Stimulated activated CD4-positive, alpha-beta T cell treated with anti-CD3 and anti-CD28 coated beads, Interleukin-4, amount 100 ng/mL, for 24 hours (primary cell): ENCODE measurements at places on chromosomes 13 and 19.

- no peak for DNase-seq
Measured at GRCh38 chr19:19050731-19051130, 13.1 kb upstream of the SLC25A42 start.

GRCh38 chr13:41562083-41562482 is 104.7 kb downstream of the RGCC start:
- no peak for DNase-seq

DNA sequence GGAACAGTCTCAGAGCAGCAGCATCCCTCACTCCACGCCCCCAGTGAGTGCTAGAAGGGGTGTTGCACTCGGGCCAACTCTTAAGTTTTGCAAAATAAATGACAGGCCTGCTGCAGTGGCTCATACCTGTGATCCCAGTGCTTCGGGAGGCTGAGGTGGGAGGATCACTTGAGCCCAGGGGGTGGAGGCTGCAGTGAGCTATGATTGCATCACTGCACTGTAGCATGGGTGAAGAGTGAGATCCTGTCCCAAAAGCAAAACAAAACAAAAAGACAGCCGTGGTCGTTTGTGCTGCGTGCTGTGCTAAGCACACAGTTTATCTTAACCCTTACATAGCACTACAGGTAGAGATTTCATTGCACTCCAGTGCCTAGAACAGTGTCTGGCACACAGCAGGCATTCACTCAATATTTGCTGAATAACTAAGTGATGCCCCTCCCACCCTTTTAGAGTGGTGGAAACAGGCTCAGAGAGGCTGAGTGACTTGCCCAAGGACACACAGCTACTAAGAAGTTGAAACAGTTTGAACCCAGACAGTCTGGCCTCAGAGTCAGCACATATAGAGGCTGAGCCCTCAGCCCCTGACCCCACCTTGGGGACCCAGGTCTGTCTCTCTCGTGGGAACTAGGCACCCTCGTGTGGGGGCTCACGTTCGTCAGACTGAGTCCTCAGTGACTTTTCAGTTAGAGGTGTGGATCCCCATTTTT is 18.3 kb downstream of the KCNC3 start:
- no peak for DNase-seq

DNA sequence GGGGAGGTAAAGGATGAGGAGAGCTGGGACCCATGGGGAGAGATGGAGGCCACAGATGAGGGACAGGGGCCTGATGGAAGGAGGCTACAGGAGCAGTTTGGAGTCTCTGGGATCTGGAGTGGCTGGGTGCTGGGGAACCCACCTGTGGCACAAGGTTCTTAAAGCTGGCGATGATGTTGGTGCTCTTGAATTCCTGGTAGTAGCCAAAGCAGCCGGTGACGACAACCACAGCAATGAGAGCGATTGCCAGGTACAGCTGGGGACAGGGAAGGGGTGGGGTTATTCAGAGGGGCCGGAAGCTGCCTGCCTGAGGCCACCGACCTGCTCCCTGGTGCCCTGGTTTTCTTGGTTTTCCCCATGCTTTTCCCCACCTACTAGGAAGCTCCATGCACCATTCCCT is 2.8 kb downstream of the ATP4A start:
- no peak for DNase-seq

DNA sequence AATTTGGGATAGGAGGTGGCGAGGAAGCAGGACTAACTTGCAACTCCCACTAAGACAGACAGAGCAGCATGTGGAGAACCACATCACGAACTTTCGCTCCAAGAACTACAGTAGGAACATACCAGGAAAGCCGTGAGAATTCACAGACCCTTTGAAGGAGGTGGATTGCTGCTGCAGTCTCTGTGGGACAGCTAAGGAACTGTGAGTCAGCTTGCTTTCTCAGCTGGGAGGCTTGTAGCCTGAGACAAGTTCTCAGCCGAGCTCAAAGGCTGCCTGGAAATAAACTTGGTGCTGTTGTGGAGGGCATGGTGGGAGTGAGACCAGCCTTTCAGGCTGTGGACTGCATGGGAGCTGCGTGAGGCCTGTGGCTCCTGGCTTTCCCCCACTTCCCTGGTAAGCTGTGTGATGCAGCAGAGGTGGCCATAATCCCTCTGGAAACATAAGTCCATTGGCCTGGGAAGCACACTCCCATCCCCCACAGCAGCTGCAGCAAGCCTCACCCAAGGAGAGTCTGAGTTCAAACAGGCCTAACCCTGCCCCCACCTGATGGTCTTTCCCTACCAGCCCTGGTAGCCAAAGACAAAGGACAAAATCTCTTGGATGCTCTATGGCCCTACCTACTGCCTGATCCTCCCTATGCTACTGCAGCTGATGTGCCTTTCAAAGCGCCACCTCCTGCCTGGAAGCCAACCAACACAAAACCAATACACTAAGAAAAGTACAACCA is 441.1 kb upstream of the HTR2A start:
- DNase-seq, result no peak

DNA sequence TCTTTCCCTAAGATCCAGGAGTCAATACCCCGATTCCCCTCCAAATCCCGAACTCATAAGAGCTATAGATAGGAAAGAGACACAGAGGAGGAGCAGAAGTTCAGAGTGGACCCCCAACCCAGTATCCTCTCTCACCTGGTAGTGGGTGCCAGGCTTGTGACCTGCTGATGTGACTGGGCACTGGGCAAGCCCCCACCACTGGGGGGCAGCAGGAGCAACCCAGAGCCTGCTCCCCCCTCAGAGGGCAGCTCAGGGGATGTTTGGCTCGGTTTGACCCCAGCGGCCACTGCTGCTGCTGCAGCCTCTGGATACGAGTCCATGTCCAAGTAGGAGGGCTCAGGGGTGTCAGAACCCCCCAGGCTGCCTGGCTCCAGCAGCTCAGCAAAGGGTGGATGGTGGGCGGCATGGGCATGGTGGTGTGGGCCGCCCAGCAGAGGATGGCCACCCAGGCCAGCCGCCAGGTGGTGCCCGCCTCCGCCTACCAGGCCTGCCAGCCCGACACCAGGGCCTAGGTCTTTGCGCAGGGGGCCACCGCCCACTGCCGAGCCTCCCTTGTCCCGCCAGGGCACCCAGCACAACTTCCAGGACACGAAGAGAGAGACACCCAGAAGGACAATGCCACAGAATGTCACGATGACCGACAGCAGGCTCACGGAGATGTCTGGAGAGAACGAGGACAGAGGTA is 7.4 kb downstream of the SYT3 start:
- no peak for DNase-seq

GRCh38 chr13:31225998-31226675 is 26.4 kb downstream of the B3GLCT start:
- DNase-seq, result no peak

DNA sequence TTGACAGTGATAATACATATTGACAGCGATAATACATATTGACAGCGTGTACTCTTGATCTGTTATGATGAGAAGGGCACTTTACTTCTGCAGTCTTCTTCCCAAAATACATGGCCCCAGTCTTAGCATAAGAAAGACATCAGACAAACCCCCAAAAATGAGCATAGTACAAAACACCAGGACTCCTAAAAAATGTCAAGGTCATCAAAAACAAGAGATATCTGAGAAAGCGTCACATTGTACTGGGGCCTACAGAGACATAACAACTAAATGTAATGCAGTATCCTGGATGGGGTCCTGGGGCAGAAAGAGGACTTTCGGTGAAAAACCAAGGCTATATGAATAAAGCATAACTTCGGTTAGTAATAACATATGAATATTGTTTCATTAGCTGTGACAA is 731.5 kb upstream of the SGCG start:
- DNase-seq, result no peak

DNA sequence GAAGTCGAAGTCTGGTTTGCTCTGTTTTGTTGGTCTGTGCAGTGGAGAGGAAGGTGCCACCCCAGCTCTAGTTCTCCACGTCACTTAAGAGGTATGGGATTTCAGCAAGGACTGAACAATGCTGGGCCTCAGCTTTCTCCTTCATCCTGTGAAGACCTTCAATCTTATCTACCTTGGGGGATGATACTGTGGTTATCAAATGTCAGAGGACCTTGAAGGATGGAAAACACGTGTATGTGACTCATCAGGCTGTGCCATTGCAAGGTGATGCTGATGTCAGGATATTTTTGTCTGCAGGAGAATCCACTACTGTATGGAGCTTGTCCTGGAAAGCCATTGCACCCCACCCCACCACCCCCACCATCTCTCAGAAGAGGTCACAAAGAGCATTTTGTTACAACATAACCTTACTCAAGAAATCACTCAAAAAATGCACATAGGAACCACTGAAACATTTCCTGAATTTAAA is 81.4 kb upstream of the UQCRFS1 start:
- no peak for DNase-seq

DNA sequence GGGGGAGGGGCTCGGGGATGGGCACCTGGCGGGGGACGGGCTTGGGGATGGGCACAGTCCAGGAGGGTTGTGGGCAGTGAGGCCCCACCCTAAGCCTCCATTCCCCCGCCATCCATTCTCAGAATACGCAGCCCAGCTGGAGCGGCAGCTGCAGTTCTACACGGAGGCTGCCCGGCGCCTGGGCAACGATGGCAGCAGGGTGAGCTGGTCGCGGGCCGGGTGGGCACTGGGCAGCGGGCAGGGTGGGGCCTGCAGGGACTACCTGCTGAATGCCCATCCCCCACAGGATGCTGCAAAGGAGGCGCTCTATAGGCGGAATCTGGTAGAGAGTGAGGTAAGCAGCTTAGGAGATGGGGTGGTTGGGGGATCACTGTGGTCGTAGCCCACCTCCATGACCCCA is 8.3 kb downstream of the PODNL1 start:
- no peak for DNase-seq

DNA sequence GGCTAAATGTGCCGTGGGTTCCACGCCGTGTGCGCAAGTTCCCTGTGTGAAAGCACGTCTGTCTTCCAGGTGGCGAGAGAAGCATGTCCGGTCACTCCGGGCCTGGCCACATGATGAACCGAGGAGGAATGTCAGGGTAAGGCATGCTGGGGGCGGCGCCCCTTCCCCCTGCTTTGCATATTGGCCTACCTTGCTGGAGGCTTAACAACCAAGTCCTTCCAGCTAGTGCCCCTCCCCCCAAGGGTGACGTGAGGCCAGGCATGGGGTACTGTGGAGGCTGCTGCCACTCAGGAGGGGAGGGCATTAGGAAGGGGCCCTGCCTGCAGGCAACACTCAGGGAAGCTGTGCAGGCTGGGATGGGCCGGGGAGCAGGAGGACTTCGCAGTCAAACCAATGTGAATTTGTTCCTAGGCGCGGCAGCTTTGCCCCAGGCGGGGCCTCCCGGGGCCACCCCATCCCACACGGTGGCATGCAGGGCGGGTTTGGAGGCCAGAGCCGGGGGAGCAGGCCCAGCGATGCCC is 12.5 kb downstream of the MICOS13 start:
- DNase-seq, result no peak

DNA sequence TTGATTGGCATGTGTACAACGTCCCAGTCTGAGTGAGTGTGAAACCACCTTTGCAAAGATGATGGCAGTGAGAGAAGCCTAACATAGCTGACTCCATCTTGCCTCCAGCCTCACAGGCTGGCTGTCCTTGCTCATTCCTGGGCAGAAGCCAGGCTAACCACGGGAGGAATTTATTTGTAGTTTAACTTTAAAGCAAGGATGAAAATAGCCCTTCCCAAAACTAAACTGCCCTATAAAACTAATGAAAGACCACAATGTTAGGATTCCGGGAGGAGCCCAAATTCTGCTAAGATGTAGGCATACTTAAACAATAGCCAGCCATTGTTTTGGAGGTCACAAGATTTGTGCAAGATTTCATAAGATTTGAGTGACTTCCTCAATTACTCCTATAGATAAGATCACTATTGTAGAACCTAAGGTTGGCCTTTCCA is 96.6 kb upstream of the LSM14A start:
- DNase-seq, result no peak

- DNase-seq, result no peak
Measured at GRCh38 chr19:30350692-30351663, 21.2 kb upstream of the ZNF536 start.

- DNase-seq, result no peak
Measured at GRCh38 chr19:15475169-15475568, 4.1 kb downstream of the PGLYRP2 start.

DNA sequence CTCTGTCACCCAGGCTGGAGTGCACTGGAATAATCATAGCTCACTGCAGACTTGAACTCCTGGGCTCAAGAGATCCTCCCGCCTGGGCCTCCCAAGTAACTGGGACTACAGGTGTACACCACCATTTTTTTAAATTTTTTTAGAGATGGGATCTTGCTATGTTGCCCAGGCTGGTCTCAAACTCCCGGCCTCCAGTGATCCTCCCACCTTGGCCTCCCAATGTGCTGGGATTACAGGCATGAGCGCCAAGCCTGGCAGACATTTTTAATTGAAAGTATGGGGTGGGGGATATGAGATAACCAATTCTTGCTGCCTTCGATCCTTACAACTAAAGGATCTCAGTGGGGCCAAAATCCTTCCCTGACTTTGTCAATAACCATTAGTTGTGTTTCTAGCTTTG is 91.8 kb downstream of the ZNF557 start:
- no peak for DNase-seq

GRCh38 chr19:46998445-46999125 is 21.1 kb upstream of the NPAS1 start:
- DNase-seq, result no peak

DNA sequence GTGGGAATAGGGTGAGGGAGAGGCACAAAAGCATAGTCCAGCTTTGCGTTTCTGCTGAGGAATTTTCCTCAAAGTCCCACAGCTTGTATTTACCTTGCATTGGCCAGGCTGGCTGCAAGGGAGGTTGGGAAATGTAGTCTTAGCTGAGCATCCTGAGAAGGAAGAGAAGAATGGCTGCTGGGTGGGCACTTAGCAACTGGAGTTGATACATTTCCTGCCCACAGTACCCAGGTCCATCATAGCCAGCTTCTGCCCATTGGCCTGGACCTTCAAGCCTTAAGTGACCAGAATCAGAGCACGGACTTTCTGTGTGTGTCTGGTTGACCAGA is 112.4 kb downstream of the SIPA1L3 start:
- no peak for DNase-seq

DNA sequence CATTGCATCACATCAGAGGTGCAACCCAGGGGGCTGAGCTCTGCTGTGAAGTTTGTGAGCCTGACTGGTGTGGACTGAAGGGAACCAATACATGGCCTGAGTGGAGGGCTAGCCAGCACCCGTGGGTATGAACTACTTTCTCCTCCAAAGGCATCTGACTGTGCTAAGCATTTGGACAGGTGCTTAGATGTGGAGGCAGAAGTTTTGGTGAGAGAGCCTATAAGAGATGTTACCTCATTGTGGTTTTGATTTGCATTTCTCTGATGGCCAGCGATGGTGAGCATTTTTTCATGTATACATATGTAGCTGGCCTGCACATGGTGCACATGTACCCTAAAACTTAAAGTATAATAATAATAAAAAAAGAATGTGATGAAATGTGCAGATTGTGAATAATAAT is 46.9 kb downstream of the TEX29 start:
- no peak for DNase-seq
